HT-29 (cell line): ENCODE measurements at places on chromosomes 5 and 9.

DNA sequence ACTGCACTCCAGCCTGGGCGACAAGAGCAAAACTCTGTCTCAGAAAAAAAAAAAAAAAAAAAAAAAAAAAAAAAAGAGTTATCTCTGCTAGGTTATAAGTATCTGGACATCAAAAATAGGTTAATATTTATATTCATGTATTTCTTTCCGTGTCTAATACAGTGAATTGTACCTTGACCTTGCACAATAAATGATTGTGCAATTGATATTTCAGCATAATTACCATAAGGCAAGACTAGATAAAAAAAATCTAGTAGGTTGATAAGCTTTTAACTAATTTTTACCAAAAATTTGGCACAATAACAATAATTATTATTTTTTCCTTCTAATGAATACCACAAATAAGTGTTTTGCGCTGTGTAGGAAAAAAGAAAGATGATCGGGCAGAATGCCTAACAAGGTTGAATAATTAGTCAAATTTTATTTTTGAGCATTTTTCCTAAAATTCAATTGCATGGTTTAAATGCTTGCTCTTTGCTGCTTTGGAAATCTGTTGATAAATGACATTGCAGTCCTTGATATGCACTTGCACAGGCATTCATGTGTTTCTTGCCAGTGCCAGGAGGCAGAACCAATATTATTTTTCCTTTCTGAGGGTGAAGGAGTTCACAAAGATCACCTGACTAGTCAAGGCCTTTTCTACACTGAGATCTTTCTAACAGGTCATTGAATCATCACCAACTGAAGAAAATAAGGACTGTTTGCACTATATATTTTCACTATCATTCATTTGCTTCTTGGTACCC lies 127.5 kb downstream of the ARRDC3 start:
- no peak for DNase-seq

GRCh38 chr5:53179691-53180090 lies 70.1 kb upstream of the MOCS2 start:
- DNase-seq = no peak

- peak; percentile 36 for DNase-seq
These were observed 60.3 kb downstream of the TTC39B start for GRCh38 chr9:15246708-15247107.

DNA sequence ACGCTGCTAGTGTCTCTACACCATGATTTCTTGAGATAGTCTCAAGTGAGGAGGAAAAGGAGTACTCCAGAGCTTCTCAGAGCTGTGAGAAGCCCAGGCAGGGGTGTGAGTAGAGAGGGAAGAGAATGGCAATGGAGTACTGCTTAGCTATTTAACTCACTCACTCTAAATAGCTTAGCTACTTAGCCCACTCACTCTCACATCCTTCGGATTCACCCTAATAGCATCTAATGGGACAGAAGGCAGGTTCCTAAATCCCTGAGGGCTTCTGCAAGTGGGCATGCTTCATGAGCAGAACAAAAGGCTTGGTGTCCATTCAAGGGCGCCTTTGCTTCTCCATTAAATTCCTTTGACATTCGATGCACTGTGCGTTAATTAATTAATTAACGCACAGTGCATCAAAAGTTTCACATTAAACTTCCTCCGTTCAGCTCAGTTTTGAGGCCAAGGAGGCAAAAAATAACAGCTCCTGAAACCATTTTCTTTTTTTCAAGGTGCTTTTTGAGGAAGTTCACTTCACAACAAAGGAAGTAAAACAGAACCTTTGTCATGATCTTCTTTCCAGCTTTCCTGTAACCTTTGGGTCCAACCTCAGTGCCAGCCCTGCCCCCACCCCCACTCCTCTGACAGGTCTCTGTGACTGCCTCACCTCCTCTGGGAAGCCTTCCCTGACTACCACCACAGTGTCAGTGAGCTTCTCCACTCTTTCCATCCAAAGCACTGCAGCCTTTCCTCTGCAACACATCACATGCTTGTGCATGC lies 294.0 kb downstream of the SEC61B start:
- DNase-seq = no peak

- DNase-seq = no peak
These were observed 10.9 kb downstream of the RGMB start for GRCh38 chr5:98784411-98784810.

- no peak for DNase-seq
These were observed 4.0 kb downstream of the IL7R start for GRCh38 chr5:35860686-35861085.

GRCh38 chr9:28197653-28198052 lies 624.4 kb upstream of the C9orf72 start:
- DNase-seq = no peak

DNA sequence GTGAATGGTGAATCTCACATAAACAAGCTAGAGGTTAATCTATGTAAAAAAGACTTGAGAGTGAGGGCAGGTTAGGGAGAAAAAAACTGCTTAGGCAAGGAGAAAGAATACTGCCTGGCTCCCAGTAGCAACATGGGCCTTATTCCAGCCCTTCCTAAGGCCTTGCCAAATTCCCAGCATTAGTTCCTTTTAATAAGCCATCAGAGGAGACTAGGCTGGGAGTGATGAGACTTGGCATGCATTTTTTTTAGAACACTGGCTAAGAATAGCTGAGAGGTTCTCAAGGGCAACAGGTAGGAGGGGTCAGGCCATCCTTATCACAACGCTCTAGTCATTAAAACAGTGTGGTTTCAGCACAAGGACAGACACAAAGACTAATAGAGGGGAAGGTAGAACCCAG lies 20.9 kb upstream of the ZBTB43 start:
- DNase-seq = no peak

GRCh38 chr5:81165493-81166119 lies 67.5 kb upstream of the CKMT2 start:
- peak; percentile 87 for DNase-seq

GRCh38 chr5:142821733-142822487 lies 51.7 kb downstream of the ARHGAP26 start:
- DNase-seq = peak; percentile 83

DNA sequence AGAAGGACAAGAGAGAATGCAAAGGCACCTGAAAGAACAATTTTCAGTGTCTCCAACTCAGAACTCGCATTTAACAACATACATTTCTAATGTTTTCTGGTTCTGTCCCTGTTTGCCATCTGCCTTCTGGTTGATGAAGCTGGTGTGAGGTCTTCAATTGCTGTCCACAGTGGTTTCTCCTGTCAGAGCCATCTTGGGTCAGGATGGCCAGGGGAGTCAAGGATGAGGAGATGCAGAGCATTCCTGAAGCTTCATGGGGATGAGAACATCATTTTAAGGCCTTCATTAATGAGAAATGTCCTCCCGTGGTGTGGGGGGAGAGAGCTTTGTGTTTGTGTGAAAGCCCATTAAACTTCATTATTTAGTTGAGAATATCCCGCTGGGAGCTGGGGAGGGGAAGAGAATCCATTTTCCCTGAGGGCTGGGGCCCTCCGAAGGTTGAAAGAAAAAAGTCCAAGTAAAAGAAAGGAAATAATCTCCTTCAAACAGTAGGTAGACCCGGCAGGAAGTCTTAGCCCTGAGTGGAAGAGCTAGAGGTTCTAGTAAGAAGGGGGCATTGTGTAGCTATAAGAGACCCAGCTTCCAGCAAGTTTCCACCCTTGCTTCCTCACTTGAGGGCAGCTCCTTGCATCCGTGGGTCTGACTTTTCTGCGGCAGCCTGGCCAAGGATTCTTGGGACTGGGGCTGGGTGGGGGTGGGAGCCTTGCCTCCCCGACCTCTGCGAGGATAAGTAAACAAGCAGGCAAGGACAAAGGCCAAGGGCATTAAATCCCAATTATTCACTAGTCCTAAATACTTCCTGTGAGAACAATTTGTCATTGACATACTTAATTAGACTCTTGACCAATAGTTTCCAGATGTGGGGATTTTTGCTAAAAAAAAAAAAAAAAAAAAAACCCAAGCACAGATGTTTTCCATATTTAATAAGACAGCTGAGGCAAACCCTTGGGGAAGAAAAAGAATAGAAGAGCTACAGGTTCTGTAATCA lies 119.2 kb downstream of the MSX2 start:
- DNase-seq = no peak

DNA sequence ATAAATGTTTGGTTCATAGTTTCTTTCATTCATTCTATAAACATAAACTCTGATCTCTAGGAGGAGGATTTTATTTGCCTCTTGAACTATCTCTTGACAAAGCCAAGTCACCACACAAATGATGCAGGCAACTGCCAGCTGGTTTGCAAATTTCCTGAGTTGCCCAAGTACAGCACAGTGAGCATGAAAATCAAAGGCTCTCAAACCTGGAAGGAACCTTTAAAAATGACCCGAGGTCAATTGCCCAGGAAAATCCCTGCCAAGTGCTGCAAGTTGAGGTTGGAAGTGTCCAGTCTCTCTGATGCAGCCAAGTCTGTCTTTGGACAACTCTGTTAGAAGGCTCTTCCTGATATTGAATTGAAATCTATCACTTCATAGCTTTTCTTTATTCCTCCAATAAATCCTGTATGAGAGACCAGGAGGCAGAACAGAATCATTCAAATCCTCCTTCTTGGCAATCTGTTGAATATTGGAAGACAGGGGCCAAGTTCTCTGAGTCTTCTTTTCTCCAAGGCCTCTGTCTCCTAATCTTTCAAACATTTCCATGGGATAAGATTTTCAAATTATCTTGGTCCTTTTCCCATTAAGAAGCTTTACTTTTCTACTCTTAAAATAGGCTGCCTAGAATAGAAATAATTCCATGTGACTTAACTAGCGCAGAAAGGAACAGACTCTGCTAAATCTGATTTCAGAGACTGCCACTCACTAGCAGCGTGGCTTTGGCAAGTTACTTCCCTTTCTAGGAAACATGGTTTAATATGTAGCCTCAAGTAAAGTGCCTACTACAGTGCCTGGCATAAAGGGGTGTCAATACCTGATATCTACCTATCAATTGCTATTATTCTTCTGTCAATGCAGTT lies 159.2 kb downstream of the SNX18 start:
- DNase-seq = no peak

- DNase-seq = no peak
These were observed 8.9 kb downstream of the DNLZ start for GRCh38 chr9:136354592-136355085.

GRCh38 chr5:65480306-65480865 lies 1.3 kb downstream of the ADAMTS6 start:
- peak; percentile 86 for DNase-seq

DNA sequence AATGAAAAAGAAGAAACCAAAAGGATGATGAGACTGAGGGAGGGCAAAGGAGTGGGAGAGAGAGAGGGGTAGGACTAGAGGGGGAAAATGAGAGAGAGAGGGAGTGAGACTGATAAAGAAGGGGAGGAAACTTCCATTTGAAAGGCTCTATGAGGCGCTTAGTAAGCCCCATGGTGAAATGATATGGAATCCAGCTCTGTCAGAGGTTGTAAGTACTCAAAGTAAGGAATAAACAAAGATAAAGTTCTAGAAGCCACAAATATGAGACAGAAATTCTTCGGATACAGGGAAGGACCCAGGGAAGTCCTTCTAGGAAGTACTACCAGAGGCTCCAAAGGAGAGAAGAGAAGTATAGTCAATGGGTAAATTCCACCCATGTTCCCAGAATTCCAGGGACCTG lies 21.7 kb upstream of the VLDLR start:
- DNase-seq = no peak
